ENCODE measurements at places on chromosomes 11 and 22.

GRCh38 chr11:28964811-28965210 is 856.6 kb downstream of the METTL15 start:
- no peak for DNase-seq

DNA sequence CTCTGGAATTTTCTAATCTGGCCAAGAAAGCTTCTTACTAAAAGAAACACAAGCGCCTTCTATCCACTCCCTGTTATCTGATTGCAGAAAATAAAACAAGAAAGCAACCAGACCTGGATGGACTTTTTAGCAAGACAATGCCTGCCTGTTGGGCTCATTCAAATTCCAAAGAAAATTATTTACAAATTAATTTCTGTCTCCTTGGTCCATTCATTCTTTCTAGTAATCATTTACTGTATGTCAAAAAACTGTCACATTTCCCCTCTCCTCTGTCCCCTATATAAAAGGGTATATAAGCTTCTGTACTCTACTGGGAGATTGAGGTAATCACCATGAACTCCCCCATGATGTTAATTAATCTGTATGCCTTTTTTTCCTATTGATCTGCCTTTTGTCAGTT is 279.9 kb downstream of the DLG2 start:
- no peak for DNase-seq

DNA sequence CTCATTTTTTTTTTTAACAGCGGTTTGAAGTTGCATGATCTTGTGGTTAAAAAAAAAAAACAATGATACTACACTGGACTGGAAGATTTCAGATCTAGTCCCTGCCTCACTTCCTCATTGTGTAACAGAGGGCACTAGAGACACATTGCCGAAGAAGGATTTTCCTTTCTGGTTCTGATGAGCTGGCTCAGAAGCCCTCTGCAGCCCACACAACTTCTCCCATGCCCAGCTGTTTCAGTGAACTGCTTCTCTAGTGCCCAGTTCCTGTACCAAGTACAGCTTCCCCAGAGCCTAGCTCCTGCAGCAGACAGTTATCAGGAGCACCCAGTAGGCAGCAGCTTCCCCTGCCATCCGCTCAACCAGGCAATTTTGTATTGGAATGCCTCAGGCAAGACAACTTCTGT is 29.5 kb upstream of the ANO5 start:
- no peak for DNase-seq

DNA sequence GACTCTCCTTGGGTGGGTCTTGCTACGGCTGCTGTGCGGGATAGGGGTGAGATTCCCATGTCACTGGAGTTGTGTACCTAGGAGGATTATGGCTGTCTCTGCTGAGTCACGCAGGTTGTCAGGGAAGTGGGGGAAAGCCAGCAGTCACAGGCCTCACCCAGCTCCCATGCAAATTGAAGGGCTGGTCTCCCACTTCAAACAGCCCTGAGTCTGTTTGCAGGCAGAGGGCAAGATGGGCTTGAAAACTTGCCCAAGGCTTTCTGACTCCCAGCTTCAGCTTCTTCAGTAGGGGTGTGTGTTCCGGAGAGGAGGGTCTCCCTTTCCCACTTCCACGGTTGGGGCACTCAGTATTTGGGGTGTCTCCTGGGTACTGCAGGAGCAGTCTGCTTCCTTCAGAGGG is 10.9 kb upstream of the SC5D start:
- DNase-seq, result no peak

DNA sequence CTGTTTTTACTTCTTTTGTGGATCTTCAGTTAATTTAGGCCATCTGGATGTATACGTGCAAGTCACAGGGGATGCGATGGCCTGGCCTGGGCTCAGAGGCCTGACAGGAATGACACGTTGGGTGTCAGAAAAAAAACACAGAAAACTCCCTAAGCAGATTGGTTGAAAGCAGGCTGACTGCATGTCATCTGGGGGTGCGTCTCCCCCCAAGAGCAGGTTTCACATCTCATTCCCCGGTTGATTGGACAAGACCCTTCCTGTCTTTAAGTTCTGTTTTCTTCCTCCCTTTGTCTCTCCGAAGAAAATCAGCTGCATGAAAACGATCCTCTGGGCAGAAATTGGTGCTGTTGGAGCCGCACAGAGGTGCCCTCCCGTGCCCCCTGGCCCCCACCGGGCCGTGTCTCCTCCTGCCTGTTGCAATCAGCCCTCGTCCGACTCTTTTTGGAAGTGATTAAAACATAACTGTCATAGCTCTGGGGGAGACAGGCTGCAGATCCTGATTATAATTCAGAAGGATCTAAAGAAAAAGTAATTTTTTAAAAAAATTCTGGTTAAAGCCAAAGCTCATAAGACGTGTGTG is 71.8 kb upstream of the PARVG start:
- DNase-seq, result no peak

GRCh38 chr11:65419460-65419771 is 3.2 kb upstream of the NEAT1 start:
- no peak for DNase-seq

GRCh38 chr11:67354075-67355022 is 1.0 kb upstream of the POLD4 start:
- no peak for DNase-seq

DNA sequence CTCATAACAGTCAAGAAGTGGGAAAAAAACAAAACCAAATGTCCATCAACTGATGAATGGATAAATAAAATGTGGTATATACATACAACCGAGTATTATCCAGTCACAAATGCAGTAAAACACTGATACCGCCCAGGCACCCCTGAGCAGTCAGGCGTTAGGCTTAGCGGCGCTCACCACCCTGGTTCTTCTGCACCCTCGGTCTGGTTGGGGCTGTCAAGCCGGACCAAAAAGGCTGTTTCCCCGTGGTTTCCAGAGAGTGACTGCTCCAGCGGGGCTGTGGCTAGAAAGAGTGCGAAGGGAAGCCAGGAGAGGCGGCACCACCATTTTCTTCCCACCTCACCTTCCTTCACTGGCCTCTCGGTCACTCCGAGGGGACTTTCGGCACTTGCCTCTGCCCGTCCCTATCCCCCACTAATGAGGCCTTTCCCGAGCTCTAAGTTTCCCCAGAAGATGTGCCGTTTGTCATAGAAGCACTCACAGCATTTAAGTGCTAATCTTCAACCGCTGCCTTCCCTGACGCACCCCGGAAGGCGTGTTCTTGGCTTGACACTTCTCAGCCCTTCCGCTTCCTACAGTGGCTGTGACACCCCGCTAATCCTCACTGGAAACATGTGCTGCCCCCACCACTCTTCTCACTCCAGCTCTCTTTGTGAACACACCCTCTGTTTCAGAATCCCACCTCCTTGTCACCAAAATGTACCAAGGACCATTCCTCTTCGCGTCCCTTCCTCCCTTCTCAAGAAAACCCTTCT is 42.4 kb downstream of the FCHSD2 start:
- DNase-seq, result no peak

DNA sequence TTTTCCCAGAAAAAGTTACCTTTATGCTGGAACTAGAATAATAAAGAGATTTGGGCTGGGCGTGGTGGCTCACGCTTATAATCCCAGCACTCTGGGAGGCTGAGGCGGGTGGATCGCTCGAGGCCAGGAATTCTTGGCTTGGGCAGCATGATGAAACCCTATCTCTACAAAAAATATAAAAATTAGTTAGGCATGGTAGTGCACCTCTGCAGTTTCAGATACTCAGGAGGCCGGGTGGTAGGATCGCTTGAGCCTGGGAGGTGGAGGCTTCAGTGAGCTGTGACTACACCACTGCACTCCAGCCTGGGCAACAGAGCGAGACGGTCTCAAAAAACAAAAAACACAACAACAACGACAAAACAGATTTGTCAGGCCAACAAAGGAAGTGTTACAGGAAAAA is 119.3 kb upstream of the OR9Q1 start:
- no peak for DNase-seq

- DNase-seq, result no peak
Measured at GRCh38 chr11:129209891-129210830, 18.0 kb upstream of the ARHGAP32 start.

- DNase-seq, result no peak
Measured at GRCh38 chr22:44620129-44620840, 81.7 kb upstream of the PRR5 start.

- no peak for DNase-seq
Measured at GRCh38 chr22:46171940-46172339, 21.6 kb downstream of the PPARA start.

DNA sequence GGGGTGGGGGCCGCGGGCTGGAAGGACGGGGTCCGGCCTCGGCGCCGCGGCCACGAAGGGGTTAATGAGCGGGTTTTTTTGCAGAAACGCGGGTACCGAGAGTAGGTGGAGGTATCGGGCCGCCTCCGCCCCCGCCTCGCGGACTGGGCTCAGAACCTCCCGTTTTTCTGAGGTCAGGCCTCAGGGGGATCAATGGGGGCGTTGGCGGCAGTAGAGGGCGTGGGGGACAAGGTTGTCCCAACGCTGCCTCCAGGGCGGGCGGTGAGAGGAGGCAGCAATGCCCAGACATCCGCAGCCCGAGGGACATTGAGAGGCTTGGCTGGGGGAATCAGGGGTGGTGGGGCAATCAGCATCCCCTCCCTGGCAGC is 34.8 kb upstream of the PRODH start:
- DNase-seq, result no peak

DNA sequence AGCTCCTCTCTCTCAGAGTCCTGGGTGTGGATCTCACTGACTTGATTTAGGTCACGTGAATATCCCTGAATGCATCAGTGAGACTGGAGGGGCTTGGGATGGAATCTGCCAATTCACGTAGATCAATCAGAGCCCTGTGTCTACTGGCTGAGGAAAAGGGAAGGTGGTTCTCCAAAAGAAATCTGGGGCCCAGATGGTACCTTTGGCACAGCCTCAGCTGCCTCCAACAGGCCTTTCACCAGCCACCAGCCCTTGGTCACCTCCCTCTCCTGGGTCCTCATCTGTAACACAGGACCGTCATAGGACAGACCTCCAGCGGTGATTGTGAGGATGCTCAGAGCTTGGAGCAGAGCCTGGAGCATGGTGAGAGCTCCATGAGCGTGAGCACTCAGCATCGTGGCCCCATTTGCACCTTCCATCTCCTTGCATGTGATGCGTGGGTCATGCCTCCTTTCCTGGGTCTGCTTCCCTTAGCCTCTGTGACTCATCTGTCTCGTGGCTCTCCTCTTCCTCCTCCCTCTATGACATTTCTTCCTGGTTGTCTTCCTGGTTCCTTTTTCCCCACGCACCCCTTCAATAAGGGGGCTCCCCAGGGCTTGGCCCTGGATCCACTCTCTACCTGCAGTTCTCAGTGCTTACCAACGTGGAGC is 7.5 kb upstream of the MIEF1 start:
- DNase-seq, result no peak

DNA sequence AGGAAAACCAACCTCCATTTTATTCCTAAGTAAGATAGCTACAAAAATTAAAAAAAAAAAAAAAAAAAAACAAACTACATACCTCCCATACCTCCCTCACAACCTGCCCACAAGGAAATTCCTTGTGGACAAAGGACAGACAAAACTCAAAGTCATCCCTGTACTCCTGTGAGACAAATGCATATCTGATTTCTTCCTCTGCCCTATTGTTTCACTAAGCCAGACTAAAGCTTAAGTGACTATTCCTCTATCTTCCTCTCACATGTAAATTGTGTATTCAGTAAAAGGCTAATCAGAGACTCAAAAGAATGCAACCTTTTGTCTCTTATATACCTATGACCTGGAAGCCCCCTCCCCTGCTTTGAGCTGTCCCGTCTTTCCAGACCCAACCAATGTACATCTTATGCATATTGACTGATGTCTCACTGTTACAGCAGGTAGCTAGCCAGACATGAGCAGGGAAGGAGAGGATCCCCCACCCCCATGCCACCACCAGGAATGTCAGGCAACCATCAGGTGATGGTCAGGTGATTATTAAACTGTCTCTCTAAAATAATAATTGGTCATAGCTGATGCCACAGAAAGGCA is 289.4 kb downstream of the SBF2 start:
- DNase-seq, result no peak

- DNase-seq, result no peak
Measured at GRCh38 chr11:43785318-43785717, 95.3 kb upstream of the ALKBH3 start.

GRCh38 chr22:35630891-35631290 is 13.8 kb upstream of the MB start:
- no peak for DNase-seq

DNA sequence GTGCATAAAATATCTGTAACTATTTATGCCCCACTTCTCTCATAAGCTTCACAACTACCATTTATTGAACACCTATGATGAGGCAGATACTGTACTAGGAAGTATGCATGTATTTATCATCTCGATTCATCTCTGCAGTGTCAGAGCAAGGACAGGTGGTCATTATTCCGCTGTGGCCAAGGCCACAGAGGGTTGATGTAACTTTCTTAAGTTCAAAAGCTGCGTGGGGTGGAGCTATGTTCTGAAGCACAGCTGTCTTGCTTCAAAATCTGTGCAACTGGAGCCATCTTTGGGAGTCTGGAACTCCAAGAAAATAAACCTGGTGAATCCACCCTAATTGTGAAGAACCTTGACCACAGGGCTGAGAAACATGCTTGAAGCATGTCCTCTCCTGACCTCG is 60.2 kb upstream of the HMGXB4 start:
- DNase-seq, result no peak

DNA sequence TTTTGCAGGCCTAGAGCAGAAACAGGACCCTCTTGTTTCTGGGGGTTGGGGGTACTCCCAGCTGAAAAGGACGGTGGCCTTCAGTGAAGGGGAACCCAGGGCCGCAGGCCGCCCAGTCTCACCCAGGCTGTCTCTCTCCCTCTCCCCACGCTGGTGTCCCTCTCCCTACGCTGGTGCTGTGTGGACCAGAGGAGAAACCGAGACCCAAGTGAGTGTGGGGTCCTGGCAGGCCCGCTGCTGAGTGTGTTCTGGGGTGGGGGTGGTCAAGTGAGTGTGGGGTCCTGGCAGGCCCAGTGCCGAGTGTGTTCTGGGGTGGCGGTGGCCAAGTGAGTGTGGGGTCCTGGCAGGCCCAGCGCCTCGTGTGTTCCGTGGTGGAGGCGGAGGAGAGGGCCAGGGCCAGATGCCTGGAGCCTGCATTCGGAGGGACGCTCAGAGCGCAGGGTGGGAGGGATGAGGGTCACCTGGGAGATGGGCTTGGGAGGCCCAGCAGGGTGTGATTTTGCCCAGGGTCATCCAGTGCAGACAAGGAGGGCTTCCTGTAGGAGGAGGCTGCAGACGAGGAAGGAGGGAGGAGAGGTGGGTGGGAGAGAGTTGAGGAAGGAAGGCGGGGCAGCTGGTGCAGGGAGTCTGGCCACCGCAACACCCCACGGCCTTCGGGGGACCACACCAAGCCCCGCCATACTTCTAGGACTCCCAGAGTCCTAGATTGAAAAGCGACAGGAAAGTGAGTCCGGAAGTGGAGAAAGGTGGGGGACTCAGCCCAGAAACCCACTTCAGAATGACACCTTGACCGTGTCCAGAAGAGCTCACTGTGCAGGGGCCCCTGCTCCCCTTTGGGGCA is 10.3 kb downstream of the TNNT3 start:
- no peak for DNase-seq

Measured in NCI-H187 (cell line).